ENCODE measurements at places on chromosomes 7 and 10. TPM values are rescaled to one million over a fixed set of nuclear protein-coding genes. Genes with fewer than 3 reads are reported as not detected.
A peak's percentile ranks its signal among the peaks of the same experiment; 100 is the strongest.

GRCh38 chr7:363626-364025, 73.7 kb downstream of the FOXL3 start:
- H3K27ac ChIP-seq: peak overlapping the region; percentile 7
- peaks cover 72% of the 10 kb centered on the region for H3K4me1 ChIP-seq
- no peaks in the 10 kb centered on the region for H3K27me3 ChIP-seq
- peak; percentile 24 for DNase-seq
- H3K4me3 ChIP-seq: no peak overlapping the region
- no peaks in the 10 kb centered on the region for H3K36me3 ChIP-seq

- H3K27me3 ChIP-seq: no peaks in the 10 kb centered on the region
- no peak overlapping the region for H3K27ac ChIP-seq
- no peak for DNase-seq
- H3K4me3 ChIP-seq: no peak overlapping the region
- no peaks in the 10 kb centered on the region for H3K36me3 ChIP-seq
Measured at GRCh38 chr7:132317701-132318351, 258.4 kb downstream of the PLXNA4 start.

Gene NODAL
- polyA plus RNA-seq: 0.19 TPM

Gene PPP1R3A
- polyA plus RNA-seq: not detected

GRCh38 chr7:130850956-130851355, 116.9 kb upstream of the KLF14 start:
- H3K27ac ChIP-seq: no peak overlapping the region
- no peaks in the 10 kb centered on the region for H3K27me3 ChIP-seq
- no peak for DNase-seq
- H3K4me3 ChIP-seq: no peak overlapping the region
- no peaks in the 10 kb centered on the region for H3K4me1 ChIP-seq

Gene PRKCQ
- polyA plus RNA-seq: 45.0 TPM

DNA sequence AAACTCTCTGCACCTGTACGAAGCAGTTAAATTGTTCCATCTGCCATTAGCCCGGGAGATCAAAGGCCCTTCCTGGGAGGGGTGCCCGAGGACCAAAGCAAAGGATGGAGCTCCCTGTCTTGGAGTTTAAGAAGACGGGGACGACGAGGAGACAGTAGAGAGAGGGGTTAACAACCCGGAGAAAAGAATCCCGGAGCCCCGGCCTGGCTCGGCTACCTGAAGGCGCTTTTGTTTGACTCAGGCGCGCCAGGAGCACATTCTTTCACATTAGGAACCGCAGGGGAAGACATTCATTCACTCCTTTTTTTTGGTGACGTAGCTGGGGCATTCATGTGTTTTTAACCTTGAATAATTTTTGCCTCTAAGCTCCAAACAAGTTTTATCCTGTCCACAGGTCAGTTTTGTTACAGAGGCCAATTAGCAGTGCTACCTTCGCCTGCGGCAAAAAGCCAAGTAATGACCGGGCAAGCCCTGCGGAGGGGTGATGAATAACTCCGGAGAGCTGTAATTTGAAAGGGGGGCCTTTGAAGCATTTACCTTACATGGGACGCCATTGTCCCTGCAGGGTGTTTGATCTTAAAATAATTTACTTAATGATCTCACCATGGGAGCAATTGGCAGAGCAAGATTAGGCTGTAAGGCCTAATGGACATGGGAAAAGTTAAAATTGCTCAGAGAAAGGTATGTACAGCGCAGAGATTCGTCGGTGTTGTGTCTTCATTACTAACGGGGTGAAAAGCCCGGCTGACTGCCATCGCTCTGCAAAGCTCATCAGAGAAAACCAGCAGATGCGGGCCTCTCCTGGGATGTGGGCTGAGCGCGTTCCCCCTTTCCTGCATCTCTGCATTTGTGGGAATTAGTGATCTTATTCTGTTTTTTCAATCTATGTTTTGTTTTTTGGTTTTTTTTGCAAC, 258.0 kb upstream of the SP4 start:
- no peak for DNase-seq
- H3K36me3 ChIP-seq: no peaks in the 10 kb centered on the region

Gene DLX5
- polyA plus RNA-seq: not detected

- no peak for DNase-seq
- no peak overlapping the region for H3K27ac ChIP-seq
- H3K4me3 ChIP-seq: no peak overlapping the region
- H3K27me3 ChIP-seq: no peaks in the 10 kb centered on the region
Measured at GRCh38 chr7:102063690-102064180, 222.9 kb upstream of the SH2B2 start.

Gene NKX2-3
- 0.09 TPM for polyA plus RNA-seq

GRCh38 chr10:51266496-51266895, 192.2 kb downstream of the PRKG1 start:
- no peak for DNase-seq
- H3K27me3 ChIP-seq: no peaks in the 10 kb centered on the region
- no peak overlapping the region for H3K4me3 ChIP-seq
- no peaks in the 10 kb centered on the region for H3K36me3 ChIP-seq
- no peaks in the 10 kb centered on the region for H3K4me1 ChIP-seq
- no peak overlapping the region for H3K27ac ChIP-seq

DNA sequence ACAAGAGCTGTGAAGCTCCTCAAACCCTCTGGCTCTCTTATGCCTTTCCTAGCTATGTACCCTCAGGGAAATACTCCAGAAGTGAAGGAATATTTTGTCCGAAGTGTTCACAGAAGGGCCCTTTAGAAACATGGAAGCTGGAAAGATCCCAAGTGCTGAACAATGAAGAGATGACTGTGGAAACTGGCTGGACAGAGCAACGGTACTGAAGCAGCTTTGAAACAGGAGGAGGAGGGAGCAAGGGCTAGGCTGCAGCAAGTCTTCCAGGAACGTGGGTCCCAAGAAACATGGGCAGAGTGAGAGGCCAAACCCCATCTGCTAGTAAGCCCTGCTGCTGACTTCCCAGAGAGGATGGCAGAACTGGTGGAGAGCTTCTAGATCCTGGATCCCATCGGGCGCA, 3.0 kb upstream of the PSAP start:
- no peak overlapping the region for H3K4me3 ChIP-seq
- H3K27ac ChIP-seq: no peak overlapping the region
- H3K36me3 ChIP-seq: no peaks in the 10 kb centered on the region
- DNase-seq: no peak
- H3K4me1 ChIP-seq: peaks cover 15% of the 10 kb centered on the region

- DNase-seq: no peak
- H3K4me1 ChIP-seq: no peaks in the 10 kb centered on the region
- H3K36me3 ChIP-seq: no peaks in the 10 kb centered on the region
Measured at GRCh38 chr7:11702938-11703337, 129.1 kb downstream of the THSD7A start.

Gene FAM241B
- polyA plus RNA-seq: 17.3 TPM

GRCh38 chr7:51783241-51783640, 466.6 kb upstream of the COBL start:
- H3K27me3 ChIP-seq: no peaks in the 10 kb centered on the region
- H3K4me1 ChIP-seq: no peaks in the 10 kb centered on the region
- no peak for DNase-seq
- no peaks in the 10 kb centered on the region for H3K36me3 ChIP-seq
- no peak overlapping the region for H3K27ac ChIP-seq

DNA sequence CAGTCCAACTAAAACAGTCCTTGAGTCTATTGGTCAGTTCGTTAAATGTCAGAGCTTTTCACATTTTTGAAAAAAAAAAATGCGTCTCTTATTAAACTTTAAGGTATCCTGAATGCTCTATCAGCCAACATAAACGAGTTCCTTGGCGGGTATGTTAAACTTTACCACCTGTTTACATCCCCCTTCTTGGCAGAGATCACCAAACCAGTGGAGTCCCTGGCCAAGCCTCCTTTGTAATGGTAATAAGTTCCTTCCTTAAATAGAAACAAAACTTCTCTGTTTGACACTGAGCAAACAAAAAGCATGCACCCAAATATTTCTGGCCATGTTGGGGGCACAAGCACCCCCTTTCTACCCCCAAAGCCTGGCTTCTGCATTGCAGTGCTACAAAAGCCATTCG, 3.2 kb downstream of the TRIL start:
- H3K36me3 ChIP-seq: no peaks in the 10 kb centered on the region

GRCh38 chr10:5550250-5550545, 25.4 kb downstream of the CALML3 start:
- peaks cover 49% of the 10 kb centered on the region for H3K4me1 ChIP-seq
- no peaks in the 10 kb centered on the region for H3K27me3 ChIP-seq
- H3K4me3 ChIP-seq: no peak overlapping the region
- no peaks in the 10 kb centered on the region for H3K36me3 ChIP-seq
- no peak for DNase-seq

DNA sequence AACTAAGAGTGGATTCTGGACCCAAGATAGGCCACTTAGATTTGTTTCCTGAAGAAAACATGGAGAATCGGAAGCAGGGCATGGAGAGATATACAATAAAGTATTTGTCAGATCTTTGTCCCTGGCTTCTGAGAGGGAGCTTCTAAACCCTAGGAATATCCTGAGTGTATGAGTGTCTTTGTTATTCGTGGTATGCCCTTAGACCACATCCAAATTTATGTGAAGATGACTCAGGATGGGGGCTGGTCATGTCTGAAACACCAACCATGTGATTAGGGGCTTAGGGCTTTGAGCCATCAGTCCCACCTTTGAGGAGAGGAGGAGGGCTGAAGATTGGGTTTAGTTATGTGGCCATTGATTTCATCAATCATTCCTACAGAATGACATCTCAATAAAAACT, 69.7 kb upstream of the PLPP4 start:
- H3K36me3 ChIP-seq: no peaks in the 10 kb centered on the region
- H3K27ac ChIP-seq: no peak overlapping the region
- no peaks in the 10 kb centered on the region for H3K27me3 ChIP-seq
- H3K4me3 ChIP-seq: no peak overlapping the region

- no peak overlapping the region for H3K4me3 ChIP-seq
- no peaks in the 10 kb centered on the region for H3K4me1 ChIP-seq
- H3K27ac ChIP-seq: no peak overlapping the region
- no peaks in the 10 kb centered on the region for H3K36me3 ChIP-seq
- no peak for DNase-seq
Measured at GRCh38 chr7:154649434-154649833, 353.5 kb downstream of the PAXIP1 start.

GRCh38 chr10:80497187-80498077, 40.3 kb upstream of the SH2D4B start:
- peaks cover 7% of the 10 kb centered on the region for H3K36me3 ChIP-seq
- peaks cover 100% of the 10 kb centered on the region for H3K4me1 ChIP-seq
- H3K27ac ChIP-seq: peak overlapping the region; percentile 62
- H3K27me3 ChIP-seq: no peaks in the 10 kb centered on the region
- no peak overlapping the region for H3K4me3 ChIP-seq
- DNase-seq: no peak

DNA sequence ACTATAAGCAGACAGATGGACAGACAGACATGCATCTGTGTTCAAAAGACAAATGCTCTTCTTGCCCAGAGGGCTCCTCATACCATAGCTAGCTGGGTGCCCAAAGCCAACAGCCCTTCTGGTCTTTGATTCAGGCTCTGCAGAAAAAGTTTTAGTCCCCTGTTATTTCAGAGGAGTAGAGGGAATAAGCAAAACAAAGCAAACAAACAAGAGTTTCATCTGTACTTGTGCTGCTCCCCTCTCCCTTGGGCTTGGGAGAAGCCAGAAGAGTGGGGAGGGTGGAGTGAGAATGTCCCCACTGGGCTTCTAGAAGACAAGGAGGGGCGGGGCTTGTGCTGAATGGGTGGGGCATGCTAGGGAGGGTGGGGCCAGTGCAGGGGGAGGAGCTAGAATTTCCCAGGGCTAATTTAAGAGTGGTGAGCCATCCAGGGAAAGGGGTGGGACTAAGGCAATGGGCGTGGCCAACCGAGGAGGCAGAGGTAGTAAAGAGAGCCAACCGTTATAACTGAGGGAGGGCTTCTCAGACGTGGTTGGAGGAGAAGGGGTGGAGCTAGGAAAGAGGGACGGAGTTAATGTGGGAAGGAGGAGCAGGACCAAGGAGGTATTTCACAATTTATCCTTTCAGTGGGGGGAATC, 101.2 kb upstream of the MGMT start:
- no peaks in the 10 kb centered on the region for H3K4me1 ChIP-seq
- no peak overlapping the region for H3K4me3 ChIP-seq
- no peak for DNase-seq
- no peaks in the 10 kb centered on the region for H3K36me3 ChIP-seq

Gene CCDC136
- polyA plus RNA-seq: 3.4 TPM

DNA sequence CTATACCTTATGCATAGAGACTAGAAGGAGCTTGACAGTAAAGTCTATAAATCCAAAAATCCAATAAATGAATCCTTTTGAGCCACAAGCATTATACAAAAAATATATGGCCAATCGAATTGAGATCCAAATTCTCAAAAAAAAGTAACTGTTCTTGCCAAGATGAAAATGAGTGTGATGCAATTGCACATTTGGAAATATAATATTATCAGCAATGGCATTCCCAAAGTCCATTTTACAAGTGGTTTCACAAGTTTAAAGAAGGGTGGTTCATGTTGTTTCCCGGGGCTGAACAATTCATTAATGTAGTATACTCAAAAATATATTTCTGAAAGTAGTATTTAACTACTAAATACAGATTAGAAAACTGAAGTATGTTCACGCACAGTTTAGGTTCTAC, 7.3 kb downstream of the RP9 start:
- no peaks in the 10 kb centered on the region for H3K27me3 ChIP-seq
- peaks cover 39% of the 10 kb centered on the region for H3K36me3 ChIP-seq
- no peak overlapping the region for H3K27ac ChIP-seq

- no peak overlapping the region for H3K4me3 ChIP-seq
- no peaks in the 10 kb centered on the region for H3K27me3 ChIP-seq
- peaks cover 9% of the 10 kb centered on the region for H3K4me1 ChIP-seq
- H3K36me3 ChIP-seq: peaks cover 75% of the 10 kb centered on the region
- no peak for DNase-seq
Measured at GRCh38 chr7:156956727-156957126, 7.2 kb downstream of the NOM1 start.

DNA sequence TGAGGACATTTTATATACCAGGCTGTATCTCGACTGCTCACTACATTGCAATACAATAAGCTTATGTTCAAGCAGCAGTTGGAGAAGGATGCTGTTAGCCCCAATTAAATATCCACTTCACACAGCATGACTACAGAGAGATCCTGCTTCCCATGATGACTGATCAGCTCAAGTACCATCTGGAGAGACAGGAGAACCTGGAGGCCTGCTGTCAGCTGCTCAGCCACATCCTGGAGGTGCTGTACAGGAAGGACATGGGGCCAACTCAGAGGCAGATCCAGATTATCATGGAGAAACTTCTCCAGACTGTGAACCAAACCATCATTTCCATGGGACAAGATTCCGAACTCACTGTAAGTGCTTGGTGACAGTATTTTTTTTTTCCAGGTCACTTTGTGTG, 22.5 kb downstream of the RNF133 start:
- H3K4me1 ChIP-seq: no peaks in the 10 kb centered on the region
- no peaks in the 10 kb centered on the region for H3K36me3 ChIP-seq
- no peaks in the 10 kb centered on the region for H3K27me3 ChIP-seq
- H3K4me3 ChIP-seq: no peak overlapping the region

Data from CD4-positive, alpha-beta memory T cell (primary cell).